Ammon's horn (tissue), 1 donor: ENCODE measurements at places on chromosomes 12 and 14.
A peak's percentile ranks its signal among the peaks of the same experiment; 100 is the strongest.

- DNase-seq = no peak
Measured at GRCh38 chr12:25784669-25785068, 173.8 kb upstream of the RASSF8 start.

GRCh38 chr12:12247584-12247983, 19.3 kb downstream of the LRP6 start:
- DNase-seq = no peak

- DNase-seq = peak; percentile 82
Measured at GRCh38 chr14:51776102-51776894, 84.1 kb upstream of the GNG2 start.

- DNase-seq = no peak
Measured at GRCh38 chr12:109995361-109995685, 845 bp downstream of the GIT2 start.

DNA sequence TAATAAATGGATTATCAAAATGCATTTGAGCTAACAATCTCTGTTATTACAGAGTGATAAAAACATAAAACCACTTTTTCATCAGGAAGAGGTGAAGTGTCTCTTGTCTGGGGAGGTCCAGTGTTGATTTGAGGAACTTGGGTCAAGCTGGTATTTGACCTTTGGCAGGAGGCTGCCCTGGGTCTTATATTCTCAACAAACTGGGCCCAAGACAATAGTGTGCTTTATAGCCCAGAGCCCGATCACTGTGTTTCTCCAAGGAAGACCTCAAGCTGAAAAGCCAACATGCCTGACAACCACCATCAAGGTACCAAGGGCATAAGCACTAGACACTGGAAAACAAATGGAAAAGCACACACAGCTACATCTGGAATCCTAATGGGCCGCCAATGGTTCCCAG, 137.0 kb downstream of the SLC25A21 start:
- no peak for DNase-seq

DNA sequence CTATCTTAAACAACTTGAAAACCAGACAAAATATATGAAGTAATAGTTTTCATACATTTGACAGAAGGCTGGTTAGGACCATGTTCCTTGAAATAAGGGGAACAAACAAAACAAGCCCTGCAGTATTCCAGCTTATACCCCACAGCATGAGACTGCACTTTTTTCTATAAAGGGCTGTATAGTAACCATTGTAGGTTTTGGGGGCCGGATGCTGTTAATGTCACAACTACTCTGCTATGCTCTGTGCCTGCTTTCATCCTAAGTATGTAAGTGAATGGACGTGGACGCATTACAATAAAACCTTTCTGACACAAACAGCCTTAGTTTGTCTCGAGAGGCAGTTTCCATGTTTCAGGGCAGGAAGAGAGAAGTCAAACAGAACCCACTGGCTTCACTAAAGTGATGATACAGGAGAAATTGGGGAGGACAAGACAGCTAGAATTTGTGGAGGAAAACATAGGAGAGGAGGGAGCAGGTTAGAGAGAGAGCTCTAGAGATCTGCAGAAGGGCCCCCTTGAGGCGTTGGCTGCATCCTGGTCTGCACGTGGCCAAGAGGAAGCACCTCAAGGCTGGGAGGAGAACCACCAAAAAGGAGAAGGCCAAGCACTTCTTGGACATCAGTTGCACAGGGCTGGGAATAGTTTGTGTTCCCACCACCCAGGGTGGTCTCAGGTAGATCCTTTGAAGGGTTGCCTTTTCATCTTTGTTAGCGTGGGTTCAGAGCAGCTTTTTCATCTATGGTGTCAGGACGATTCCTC, 63.7 kb downstream of the TRAF3 start:
- no peak for DNase-seq

- DNase-seq = no peak
Measured at GRCh38 chr14:75441728-75442127, 13.9 kb downstream of the JDP2 start.

GRCh38 chr12:52767020-52767379, 10.1 kb downstream of the KRT76 start:
- no peak for DNase-seq

- no peak for DNase-seq
Measured at GRCh38 chr12:43147878-43148277, 404.1 kb downstream of the ADAMTS20 start.

- DNase-seq = no peak
Measured at GRCh38 chr14:49975276-49975675, 82.4 kb downstream of the ARF6 start.

- DNase-seq = peak; percentile 83
Measured at GRCh38 chr14:24051789-24052655, at the start of gene CARMIL3. TSS of gene CARMIL3 (plus strand) at chr14:24052009. CDS start at chr14:24052154, 145 bp downstream.

DNA sequence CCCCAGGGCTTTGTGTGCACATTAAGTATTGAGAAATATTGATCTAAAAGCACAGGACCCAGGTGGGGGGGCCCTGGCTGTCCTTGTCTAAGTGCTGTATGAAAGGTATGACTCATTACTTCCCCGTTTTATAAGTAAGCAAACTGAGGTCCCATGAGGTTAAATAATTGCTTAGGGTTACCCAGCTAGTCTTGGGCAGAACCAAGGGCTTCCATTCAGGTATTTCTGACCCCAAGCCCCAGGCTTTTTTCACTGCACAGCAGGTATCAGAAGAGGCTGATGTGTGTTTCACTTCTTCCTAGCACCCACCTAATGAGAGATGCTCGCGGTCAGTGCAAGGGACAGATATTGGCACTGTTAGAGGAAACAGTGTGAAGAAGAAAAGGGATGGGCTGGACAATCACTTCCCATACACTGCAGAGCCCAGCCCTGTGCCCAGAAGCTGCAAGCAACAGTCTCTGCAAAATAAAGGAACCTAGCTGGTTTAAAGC, 4.7 kb upstream of the TC2N start:
- DNase-seq = no peak

DNA sequence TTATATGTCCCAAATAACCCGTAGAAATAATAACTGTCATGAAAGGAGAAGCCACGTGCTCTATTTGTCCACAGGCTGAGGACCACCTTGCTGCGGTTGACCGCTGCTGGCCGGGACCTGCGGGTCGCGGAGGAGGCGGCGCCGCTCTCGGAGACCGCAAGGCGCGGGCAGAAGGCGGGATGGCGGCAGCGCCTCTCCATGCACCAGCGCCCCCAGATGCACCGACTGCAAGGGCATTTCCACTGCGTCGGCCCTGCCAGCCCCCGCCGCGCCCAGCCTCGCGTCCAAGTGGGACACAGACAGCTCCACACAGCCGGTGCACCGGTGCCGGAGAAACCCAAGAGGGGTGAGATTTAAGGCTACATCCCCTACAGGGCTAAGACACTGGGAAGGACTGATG, 21.0 kb downstream of the RPGRIP1 start:
- DNase-seq = peak; percentile 54

- DNase-seq = no peak
Measured at GRCh38 chr14:94382716-94383596, 5.4 kb downstream of the SERPINA1 start.

- DNase-seq = no peak
Measured at GRCh38 chr12:83841620-83842019, 1071.0 kb downstream of the SLC6A15 start.

DNA sequence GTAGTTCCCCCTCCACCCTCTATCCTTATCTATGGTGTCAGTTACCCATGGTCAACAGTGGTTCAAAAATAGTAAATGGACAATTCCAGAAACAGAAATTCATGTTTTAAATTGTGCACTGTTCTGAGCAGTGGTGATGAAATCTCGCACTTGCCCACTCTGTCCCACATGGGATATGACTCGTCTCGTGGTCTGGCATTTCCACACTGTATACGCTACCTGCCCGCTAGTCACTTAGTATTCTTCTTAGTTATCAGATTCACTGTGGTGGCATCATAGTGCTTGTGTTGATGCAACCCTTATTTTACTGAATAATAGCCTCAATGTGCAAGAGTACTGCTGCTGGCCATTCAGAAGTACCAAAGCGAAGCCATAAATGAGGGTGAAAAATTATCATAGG, 507.0 kb downstream of the SNAPC1 start:
- DNase-seq = no peak

DNA sequence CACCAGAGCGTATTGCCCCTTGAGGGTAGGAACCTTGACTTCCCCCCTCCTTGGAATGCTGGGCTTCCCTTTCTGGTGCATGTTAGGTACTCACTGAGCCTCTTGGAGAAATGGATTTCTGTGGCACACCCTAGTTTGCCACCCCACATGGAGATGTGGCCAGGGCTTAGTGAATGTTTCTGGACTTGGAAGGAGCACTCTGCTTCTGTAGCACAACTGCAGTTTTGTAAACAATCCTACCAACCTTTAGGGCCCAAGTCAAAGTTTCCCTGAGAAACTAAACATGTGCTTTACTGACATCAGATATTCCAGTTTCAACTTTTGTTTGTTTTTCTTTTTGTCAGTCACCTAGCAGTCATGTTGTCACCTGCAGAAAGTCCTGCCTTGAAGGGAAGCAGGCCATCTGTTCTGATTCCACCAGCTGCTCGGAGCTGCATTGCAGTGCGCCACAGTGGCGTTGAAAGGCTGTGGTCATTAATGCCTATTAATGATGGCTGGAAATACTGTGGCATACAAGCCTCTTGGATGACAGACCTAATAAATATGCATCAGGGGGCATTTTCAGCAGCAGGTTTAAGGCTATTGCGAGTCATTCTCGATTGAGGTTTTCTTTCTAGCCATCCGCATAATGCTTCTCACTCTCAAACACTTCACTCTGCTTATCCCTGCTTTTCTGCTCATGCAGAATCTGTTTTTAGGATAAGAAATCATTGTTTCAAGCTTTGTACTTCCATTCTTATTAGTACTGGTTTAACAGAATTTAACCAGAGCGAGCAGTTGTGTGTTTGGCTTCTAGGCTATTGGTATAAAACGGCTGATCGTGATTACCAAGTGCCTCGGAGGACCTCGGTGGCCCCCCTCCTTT, 7.8 kb downstream of the PELI2 start:
- DNase-seq = no peak

DNA sequence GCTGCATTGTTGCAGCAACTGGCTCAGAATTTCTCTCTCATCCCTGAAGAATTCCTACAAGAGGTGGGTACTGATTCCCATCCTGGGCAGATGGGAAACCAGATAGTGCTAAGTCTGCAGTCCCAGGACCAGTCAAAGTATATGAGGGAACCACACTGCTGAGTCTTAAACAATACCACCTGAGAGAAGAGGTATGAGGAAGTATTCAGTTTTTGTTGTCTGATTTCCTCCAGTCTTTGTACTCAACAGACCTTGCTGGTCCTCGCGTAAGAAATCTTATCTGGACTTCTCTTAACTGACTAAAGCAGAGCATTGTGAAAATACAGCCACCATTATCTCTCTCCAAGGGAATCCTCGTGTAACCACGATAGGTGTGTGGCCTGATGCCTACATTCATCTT, 3.6 kb upstream of the EDDM3A start:
- no peak for DNase-seq

- DNase-seq = no peak
Measured at GRCh38 chr12:43824207-43824775, 11.6 kb upstream of the TMEM117 start.

- DNase-seq = no peak
Measured at GRCh38 chr12:20063116-20063515, 305.2 kb upstream of the PDE3A start.

GRCh38 chr14:67240168-67240932, 885 bp upstream of the PALS1 start:
- peak; percentile 43 for DNase-seq

GRCh38 chr14:44741431-44741830, 220.3 kb downstream of the KLHL28 start:
- DNase-seq = no peak

- no peak for DNase-seq
Measured at GRCh38 chr12:13436696-13437391, 240.3 kb downstream of the EMP1 start.

DNA sequence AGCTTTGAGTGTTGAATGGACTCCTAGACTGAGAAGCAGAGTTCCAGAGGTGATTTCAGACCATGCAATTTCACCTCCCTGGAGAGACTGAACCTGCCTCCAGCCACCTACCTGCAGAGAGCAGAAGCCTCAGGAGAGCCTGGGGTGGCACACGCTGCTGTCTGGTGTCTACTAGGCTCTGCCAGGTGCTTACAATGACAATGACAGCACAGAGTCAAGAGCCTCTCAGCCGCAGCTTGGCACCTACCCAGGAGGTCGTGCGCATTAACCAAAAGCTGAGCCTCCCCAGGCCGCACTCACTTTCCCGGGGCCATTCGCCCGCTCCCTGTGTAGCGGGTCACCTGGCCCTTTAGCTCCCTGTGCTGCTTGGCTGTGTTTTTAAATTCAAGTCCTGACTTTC, 63.2 kb downstream of the TESC start:
- no peak for DNase-seq

GRCh38 chr12:10753059-10753458, 29.9 kb upstream of the YBX3 start:
- no peak for DNase-seq

DNA sequence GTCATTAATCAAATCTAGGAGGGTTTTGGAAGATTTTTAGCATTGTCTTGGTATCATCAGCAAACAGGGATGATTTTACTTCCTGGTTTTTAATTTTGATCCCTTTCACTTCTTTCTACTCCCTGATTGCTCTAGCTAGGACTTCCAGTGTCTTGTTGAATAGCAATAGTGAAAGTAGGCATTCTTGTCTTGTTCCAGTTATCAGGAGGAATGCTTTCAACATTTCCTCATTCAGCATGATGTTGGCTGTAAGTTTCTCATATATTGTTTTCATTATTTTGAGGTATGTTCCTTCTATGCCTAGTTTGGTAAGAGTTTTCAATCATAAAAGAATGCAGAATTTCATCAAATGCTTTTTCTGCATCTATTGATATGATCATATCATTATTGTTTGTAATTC, 244.2 kb upstream of the CLEC14A start:
- DNase-seq = no peak

- DNase-seq = no peak
Measured at GRCh38 chr14:78968265-78968664, 798.1 kb downstream of the NRXN3 start.

DNA sequence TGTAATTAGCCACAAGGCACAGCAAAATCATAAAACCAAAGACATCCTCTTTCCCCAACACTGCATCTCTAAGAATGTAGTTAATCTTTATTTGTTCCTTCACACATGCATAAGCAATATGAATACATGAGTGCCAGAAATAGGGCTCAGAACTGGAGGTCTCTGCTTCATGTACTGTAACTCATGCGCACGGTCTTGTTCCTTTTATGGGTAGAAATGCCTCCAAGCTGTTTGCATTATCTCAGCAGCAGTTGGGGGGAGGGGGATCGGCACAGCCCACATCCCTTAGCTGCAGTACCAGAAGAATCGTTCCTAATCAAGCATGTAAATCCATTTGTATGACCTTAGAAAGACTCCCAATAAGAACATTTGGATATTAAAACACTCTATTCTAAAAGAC, 20.0 kb downstream of the RHOJ start:
- no peak for DNase-seq

GRCh38 chr12:120010661-120011230, 21.7 kb downstream of the BICDL1 start:
- DNase-seq = no peak

- DNase-seq = no peak
Measured at GRCh38 chr12:132596016-132596415, 14.4 kb downstream of the LRCOL1 start.

DNA sequence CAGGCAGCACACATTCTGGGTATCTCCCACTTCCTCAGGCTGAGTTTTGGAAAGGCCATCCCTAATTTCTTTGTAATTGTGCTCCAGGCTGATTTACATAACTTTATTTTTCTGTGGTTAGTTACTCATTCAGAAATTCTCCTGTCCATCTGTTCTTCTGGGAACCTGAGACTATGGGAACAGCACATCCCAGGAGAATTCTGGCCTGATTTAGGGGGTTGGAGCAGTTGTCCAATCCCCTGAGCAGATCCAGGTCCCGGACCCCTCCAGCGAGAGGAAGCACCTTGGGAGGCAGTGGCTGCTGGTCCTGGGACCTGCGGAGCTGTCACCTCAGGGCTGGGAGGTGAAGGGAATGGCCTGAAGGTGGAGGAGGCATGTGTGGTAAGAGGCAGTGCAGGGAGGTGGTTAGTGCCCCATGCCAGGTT, 40.4 kb downstream of the TSPAN9 start:
- no peak for DNase-seq
